ENCODE measurements at places on chromosomes 13 and 19. TPM values are rescaled to one million over a fixed set of nuclear protein-coding genes. Genes with fewer than 3 reads are reported as not detected.

- DNase-seq = peak; percentile 45
Observed at GRCh38 chr13:69935043-69935442, 172.6 kb upstream of the ATXN8OS start.

HSD11B1L gene
- total RNA-seq = 8.2 TPM

DNA sequence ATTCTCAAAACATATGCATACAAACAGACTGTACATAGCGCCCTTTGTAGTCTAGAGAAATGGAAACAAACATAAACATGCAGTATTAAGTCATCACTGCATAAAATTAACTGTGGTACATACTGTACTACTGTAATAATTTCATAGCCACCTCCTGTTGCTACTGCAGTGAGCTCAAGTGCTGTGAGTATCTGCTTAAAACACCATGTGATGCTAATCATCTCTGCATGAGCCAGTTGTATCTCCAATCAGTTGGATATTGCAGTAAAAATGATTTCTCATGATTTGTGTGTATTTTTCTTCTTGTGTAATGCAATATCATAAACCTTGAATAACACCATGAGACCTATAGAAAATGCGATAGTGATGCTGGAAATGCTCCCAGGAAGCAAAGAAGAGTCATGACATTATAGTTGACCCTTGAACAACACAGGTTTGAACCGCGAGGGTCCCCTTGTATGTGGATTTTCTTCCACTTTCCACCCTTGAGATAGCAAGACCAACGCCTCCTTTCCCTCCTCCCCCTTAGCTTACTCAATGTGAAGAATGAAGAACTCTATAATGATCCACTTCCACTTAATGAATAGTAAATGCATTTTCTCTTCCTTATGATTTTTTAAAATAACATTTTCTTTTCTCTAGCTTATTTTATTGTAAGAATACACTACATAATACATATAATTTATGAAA is 4.1 kb downstream of the TNFSF13B start:
- DNase-seq = peak; percentile 26

SIGLEC11 gene
- not detected for total RNA-seq

IZUMO2 gene
- total RNA-seq = not detected

CYP4F3 gene
- not detected for total RNA-seq

- DNase-seq = no peak
Observed at GRCh38 chr19:43749898-43750297, 4.9 kb downstream of the SMG9 start.

- no peak for DNase-seq
Observed at GRCh38 chr19:3898426-3898825, 17.9 kb downstream of the ATCAY start.

- no peak for DNase-seq
Observed at GRCh38 chr13:113860051-113860664, 3.7 kb downstream of the GAS6 start.

TDRD12 gene
- total RNA-seq = 0.26 TPM

EXOSC5 gene
- total RNA-seq = 35.0 TPM

- no peak for DNase-seq
Observed at GRCh38 chr19:39351537-39352064, 9.4 kb downstream of the SAMD4B start.

DNA sequence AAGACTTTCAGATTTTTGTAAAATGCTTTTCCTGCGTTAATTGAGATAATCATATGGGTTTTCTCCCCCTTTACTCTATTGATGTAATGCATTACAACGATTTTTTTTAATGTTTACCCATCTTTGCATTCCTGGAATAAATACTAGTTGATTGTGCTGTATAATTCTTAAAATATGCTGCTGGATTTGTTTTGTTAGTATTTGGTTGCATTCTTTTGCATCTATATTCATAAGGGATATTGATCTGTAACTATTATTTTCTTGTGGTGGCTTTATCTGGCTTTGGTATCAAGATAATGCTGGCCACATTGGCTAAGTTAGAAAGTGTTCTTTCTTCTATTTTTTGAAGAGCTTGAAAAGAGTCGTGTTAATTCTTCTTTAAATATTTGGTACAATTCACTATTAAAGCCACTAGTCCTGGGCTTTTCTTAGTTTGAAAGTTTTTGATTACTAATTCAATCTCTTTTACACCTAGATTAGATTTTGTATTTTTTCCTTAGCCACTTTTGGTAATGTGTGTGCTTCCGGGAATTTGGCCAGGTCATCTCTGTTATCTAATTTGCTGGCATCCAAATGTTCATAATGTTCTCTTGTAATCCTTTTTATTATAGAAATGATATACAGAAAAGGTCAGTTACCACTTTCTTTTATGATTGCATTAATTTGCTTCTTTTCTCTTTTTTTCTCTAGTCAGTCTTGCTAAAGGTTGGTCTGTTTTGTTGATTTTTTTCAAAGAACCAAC is 29.8 kb downstream of the KL start:
- DNase-seq = no peak

DNA sequence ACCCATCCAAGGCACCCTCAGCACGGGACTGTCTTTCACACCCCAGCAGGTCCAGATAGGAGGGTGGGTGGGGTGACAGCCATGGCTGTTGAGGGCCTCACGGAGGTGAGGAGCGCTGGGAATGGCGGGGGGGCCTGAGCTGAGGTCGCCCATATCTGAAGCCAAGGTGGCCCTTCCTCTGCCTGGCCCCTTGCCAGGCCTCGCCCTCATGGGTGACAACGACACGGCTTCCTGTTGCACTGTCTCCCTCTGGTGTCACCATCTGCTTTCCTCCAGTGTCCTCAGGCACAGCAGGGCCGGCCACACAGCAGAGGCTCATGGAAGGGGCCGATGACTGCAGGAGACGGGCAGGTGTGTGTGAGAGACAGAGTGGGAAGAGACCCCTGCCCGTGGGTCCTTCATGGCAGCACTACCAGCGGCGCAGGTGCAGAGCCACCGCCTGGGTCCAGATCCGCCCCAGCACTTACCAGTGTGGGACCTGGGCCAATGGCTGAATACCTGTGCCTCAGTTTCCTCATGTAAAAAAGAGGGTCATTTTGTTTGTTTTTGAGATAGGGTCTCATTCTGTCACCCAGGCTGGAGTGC is 8.1 kb upstream of the NKPD1 start:
- no peak for DNase-seq

DNA sequence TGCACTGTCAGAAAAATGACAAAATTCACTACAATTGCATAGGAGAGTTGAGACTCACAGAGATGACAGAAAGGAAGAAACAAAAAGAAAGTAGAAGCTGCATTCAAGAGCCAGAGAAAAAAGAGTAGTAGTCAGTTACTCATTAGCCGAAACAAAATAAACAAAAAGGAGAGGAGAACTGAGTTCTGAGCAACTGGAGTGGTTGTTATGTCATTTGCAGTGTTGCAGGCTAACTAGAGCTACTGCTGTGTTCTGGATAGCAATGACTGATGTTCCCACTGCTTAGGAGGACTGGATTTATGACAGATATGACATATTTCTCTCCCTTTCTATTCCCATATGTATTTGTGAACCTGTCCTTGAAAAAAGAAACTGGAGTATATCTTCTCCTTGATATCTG is 482.6 kb downstream of the RFC3 start:
- no peak for DNase-seq

- no peak for DNase-seq
Observed at GRCh38 chr13:95385373-95385772, 84.1 kb upstream of the ABCC4 start.

GRCh38 chr13:106874323-106874722 is 306.4 kb upstream of the ARGLU1 start:
- no peak for DNase-seq

CEACAM8 gene
- total RNA-seq = not detected

PLK5 gene
- not detected for total RNA-seq

Data from A673 (cell line).